ENCODE measurements at places on chromosomes 2 and 18. TPM values are rescaled to one million over a fixed set of nuclear protein-coding genes. Genes with fewer than 3 reads are reported as not detected.

C2orf66 gene
- total RNA-seq, result not detected

DNA sequence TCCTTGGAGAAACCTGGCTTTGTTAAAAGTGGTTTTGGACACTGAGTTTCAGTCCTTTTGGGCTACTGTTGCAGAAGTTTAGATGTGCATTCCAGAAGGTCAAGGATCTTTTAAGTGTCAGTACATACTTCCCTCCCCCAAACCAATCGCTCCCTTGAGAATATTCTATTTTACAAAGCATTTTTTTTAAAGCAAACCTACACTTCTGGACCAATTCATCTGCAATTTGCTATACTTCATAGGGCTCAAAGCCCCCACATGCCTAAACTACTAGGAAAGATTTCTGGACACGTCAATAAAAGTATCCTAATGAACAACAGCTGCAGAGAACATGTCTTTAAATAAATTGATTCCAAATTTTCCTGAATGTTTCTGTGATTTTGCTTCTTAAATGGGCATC lies 157.6 kb downstream of the RDH14 start:
- DNase-seq, result no peak

HTR2B gene
- not detected for total RNA-seq

CCDC121 gene
- total RNA-seq, result 0.40 TPM

RFTN2 gene
- not detected for total RNA-seq

DNA sequence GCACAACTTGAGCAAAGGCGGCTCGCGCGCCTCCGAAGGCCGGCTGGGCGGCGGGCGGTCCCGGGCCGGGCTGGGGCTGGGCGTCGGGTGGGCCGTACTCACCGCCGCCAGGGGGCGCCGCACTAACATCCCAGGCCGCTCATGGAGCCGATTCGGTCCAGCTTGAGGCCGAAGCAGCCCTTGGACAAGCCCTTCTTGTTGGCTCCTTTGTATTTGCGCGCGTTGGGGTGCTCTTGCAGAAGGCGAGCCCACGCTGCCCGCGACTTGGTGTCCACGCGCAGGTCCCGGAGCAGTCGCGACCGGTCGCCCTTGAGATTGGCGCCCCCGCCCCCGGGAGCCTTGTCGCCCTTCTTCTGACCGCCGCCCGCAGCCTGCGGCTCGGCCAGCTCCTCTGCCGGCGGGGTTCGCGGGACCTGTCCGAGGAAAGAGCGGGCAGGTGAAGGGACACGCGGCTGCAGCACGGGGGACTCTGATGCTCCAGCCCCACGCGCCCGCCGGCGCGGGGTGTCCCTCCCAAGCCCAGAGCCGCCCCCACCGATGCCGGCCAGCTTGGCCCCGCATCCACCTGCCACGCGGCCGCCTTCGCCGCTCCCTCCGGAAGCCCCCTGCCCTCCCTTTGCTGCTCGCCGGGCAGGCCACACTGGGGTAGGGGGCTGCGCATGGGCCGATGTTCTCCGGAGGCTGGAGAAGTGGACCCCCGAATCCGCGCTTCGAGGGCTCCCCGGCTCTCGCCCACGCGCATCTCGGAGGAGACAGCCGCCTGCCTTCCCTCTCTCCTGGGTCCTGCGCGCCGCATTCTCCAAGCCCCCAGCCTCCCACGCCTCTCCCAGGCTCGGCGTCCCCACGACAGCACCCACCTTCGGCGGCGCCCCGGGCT lies 655 bp downstream of the NPPC start:
- DNase-seq, result peak; percentile 82

GRCh38 chr18:37309059-37309458 lies 256.5 kb downstream of the CELF4 start:
- DNase-seq, result no peak

AP1S3 gene
- 5.7 TPM for total RNA-seq

ATP6V1B1 gene
- total RNA-seq, result not detected

C2orf15 gene
- total RNA-seq, result 1.5 TPM

MBOAT2 gene
- total RNA-seq, result 2.9 TPM

ITGA4 gene
- 64.5 TPM for total RNA-seq

- DNase-seq, result no peak
These were observed 433.1 kb upstream of the RAB12 start for GRCh38 chr18:8176109-8176508.

DNA sequence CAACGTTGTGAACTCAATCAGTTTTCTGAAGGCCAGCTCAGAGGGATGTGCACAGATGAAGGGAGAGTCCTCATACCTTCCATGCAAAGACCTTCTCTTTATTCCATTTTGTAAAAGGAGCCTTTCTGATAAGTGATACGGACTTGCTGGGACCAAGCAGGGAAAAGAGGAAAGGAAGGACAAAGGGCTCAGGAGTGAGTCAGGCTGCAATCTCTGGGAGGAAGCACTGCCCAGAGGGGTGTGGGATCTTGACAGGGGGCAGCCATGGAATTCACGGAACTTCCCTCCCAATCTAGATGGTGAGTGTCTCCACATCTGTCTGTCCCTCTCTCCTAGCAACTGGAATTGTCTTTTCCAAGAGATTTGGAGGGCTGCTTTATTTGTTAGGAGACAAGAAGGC lies 281.4 kb upstream of the CELF4 start:
- no peak for DNase-seq

GRCh38 chr2:182667315-182667695 lies 48.8 kb upstream of the DNAJC10 start:
- no peak for DNase-seq

DNA sequence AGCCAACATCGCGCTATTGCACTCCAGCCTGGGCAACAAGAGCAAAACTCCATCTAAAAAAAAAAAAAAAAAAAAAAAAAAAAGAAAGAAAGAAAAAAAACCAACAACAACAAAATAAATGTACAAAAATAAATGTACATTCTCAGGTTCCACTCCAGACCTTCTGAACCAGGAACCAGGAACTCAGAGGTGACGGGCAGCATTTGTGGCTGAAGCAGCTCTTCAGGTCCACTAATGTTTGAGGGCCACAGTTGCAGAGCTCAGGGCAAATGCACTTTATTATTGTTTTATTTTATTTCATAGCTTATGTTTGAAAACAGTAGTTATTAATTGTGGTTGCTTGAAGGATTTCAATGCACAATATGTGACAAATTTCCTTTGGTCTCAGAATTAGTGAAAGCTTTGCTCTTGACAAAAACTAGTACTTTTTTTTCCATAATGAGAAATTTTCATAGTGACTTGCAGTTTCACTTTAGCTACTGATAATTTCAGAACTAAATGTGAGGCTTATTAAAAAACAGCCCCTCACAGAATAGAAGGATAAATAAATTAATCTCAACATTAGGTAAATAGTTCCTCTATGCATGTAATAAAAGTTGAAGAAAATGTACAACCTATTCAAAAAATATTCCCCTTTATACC lies 378.4 kb upstream of the SPHKAP start:
- no peak for DNase-seq

- DNase-seq, result no peak
These were observed 77.2 kb upstream of the NDUFV2 start for GRCh38 chr18:9025091-9025838.

DNA sequence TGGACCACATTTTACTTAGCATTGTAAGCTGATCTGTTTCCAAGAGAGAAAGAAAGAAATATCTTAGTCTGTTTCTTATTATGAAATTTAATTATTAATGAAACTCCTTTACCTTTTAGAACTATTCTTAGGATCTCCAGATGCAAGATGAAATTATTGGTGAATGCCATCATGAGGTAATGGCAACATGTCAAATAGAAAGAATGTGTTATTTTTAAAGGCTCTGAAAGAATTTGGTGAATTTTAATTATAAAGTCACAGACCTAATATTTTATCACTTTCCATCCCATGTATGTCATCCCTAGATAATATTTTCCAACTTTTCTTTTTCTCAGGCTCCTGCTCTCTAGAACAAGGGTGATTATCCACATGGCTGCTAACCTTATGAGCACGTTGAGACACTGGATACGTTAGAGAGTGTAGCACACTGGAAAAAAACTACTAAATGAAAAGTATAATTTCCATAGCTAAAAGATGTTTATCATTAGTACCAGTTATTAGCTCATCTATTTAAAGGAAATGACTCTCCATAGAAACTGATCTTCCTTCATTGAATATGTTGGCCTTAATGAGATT lies 95.2 kb upstream of the SCG2 start:
- DNase-seq, result no peak

DHRS9 gene
- not detected for total RNA-seq

DNA sequence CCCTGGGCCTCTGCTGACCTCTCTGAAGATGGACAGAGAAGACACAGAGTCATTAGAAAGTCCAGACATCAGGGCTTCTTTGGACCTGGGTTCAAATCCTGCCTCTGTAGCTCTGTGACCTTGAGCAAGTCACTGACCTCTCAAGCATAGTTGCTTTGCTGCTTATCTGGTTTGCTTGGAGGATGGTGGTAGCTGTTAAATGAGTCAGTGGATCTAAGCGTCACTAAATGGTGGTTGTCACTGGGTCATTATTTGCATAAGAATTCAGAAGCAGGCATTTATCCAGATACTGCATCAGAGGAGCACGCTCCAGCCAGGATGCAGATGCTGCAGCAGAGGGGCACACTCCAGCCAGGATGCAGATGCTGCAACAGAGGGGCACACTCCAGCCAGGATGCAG lies 229.2 kb downstream of the GLI2 start:
- no peak for DNase-seq

GRCh38 chr2:116487336-116487735 lies 1327.2 kb upstream of the DDX18 start:
- DNase-seq, result no peak

- no peak for DNase-seq
These were observed 188.6 kb upstream of the CDH19 start for GRCh38 chr18:66792466-66792865.

KCNJ3 gene
- total RNA-seq, result not detected

- no peak for DNase-seq
These were observed 31.2 kb downstream of the VWA3B start for GRCh38 chr2:98118161-98118560.

DNA sequence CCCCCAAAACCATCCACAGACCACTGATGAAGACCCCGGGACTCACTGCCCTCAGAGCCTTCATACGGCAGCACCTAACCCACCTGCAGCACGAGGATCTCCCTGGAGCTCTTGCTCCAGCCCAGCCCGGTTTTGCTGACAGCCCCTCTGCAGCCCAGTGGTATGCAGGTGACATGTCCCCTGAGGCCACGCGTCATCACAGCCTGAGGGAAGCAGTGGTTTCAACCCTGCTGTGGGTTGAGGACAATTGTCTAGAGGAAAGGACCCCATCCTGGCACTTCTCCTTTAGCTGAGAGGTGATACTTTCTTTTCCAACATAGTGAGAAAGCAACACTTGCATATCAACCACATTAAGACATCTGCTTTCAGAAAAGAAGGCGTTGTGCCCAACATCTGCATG lies 134.0 kb downstream of the SEPTIN10 start:
- DNase-seq, result no peak

GRCh38 chr2:106561356-106561755 lies 74.2 kb downstream of the CD8B2 start:
- DNase-seq, result no peak

DNA sequence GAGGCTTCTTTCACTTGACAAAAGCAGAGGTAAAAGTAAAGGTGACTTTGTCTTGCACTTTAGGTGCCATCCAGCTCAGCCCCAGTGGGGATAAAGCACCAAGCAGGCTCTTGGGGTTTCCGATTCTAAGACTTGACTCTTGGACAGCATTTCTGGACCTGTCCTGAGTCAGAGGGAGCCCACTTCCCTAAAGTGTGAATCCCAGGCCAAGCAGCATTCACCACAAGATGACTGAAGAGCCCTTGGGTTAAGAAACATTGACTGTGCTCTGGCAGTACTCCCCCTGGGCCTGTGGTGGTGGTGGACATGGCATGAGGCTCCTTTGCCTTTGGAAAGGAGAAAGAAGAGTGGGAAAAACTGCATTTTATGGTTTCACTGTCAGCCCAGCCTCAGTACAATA lies 638.0 kb upstream of the VRK2 start:
- DNase-seq, result no peak

GRCh38 chr2:42331569-42332284 lies 29.3 kb downstream of the COX7A2L start:
- DNase-seq, result no peak

DNA sequence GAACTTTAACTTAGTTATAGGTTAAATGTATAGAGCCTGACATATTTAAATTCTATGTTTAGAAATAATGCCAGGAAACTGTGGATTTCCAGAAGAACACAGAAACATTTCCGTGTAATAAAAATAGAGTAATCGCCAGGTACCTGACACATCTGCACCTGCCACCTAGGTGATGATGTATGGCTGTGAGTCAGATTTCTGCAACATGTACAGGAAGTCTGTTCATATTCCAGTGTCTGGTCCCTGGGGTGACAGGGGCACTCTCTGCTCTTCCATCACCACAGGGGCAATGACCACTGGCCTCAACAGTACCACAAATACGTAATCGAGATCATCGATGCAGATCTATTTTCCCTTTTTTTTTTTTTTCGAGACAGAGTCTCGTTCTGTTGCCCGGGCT lies 101.1 kb upstream of the LPIN2 start:
- no peak for DNase-seq

DNA sequence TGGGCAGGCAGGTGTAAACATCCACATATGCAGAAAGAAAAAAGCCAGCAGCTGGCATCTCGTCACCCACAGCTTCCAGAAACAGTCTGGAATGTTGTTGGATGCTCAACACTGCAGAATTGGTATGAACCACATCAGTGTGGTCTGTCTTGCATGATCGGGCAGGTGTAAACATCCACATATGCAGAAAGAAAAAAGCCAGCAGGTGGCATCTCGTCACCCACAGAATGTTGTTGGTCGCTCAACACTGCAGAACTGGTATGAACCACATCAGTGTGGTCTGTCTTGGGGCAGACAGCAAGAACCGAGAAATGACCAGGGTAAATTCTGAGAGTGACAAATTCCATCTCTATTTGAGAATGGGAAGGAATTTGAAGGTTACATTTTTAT lies 39.6 kb downstream of the DOCK10 start:
- DNase-seq, result peak; percentile 61

DNA sequence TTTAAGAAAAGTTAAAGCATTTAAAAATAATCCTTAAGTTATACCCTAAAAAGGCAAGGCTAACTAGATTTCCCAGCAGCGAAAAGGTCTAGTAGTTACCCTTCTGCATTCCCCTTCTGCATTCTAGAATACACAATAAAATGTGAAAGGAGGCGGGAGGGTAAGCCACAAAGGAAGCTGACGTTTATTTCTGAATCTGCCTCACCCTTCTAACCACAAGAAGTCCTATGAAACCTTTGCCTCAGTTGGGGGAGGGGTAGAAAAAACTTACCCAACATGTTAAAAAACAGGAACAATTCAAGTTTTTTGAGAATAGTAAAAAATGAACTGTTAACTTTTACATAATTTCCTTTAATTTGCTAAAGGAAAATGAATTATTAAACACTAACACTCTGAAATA lies 11.3 kb downstream of the STK17B start:
- DNase-seq, result peak; percentile 84

DNA sequence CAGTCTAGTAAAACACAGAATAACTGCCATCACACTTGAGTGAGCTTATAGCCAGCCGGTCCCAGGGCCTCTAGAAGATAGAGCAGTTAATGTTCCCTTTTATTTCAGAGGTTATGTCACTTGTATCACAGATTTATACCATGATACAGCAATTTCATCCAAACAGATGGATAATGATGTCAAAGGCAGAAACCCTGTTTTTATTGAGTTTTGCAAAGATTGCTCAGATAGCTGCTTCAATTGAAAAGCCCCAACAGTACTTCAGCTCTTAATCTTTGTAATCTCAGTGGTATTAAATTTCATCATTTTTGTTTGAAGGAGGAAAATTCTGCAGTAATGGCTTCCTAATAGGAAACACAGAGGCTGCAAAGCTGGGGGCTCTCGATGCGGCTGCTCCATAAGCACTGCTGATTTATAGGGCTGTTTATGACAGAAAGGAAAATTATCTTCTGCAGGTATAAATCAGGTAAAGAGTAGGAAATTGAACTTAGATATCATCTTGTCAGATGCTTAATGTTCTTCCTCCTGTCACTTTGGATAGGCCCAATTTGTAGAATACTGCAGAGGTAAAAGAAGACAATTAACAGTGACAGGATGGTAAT lies 112.3 kb downstream of the LNPK start:
- no peak for DNase-seq

UGT1A6 gene
- not detected for total RNA-seq

Measured in activated CD8-positive, alpha-beta T cell treated with anti-CD3 and anti-CD28 coated beads for 36 hours (primary cell).